HepG2 (cell line): ENCODE measurements at places on chromosomes 5 and 9.
A peak's percentile ranks its signal among the peaks of the same experiment; 100 is the strongest.

- peak; percentile 55 for DNase-seq
Observed at GRCh38 chr9:21465859-21466518, 16.1 kb downstream of the IFNE start.

GRCh38 chr9:82912645-82913044, 150.3 kb downstream of the RASEF start:
- no peak for DNase-seq

DNA sequence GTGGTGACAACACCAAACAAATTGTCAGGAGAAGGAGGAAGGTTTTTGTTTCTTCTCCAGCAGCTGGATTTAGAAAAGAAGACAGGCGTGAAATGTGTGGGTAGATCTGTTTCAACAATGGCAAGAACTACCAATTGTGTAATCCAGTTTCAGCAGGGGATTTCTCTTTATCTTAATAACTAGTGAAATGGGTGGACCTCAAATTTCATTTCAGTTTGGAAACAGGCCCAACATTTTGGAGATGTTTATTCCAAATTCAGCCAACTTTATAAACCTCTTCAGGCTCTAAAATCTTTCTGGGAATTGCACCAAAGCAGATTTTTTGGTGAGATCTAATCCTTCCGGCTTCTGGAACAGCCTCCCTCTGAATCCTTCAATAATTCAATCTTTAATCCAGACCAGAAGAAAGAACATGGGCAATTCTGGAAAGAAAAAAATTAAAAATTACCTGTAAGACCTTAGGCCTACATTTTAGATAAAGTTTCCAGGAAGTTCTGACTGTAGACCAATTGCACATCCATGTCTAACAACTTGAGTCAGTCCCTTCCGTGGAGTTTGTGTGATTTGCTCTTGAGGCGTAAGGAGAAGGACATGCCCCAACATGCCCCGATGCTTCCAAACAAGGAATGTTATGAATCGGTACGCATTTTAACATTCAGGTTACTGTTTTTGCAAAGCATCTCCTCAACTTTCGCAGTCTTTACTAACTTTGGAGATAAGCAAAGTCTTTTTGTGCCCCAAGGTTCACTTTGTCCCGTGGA, 423.6 kb downstream of the IRX1 start:
- no peak for DNase-seq

GRCh38 chr9:99060621-99061020, 44.3 kb upstream of the TGFBR1 start:
- no peak for DNase-seq

GRCh38 chr5:147481376-147481775, 28.5 kb downstream of the DPYSL3 start:
- no peak for DNase-seq

- DNase-seq, result no peak
Observed at GRCh38 chr9:119009249-119009648, 360.0 kb downstream of the BRINP1 start.

GRCh38 chr5:181051841-181052671, 12.0 kb downstream of the BTNL9 start:
- DNase-seq, result no peak

DNA sequence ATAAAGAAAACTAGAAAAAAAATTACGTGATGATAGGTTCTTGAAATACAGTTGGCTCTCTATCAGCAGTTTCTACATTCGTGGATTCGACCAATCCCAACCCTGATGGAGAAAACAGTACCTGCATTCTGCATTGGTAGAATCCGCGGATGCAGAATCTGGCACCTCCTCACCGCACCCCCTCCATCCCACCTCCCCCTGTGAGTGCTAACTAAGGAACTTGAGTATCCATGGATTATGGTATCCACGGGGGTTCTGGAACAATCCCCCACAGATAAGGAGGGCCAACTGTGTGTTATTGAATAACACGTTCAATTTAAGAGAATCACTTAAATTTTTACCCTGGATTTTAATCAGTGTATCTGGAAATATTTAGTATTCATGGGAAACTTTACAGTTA, 10.5 kb upstream of the PSIP1 start:
- DNase-seq, result no peak

DNA sequence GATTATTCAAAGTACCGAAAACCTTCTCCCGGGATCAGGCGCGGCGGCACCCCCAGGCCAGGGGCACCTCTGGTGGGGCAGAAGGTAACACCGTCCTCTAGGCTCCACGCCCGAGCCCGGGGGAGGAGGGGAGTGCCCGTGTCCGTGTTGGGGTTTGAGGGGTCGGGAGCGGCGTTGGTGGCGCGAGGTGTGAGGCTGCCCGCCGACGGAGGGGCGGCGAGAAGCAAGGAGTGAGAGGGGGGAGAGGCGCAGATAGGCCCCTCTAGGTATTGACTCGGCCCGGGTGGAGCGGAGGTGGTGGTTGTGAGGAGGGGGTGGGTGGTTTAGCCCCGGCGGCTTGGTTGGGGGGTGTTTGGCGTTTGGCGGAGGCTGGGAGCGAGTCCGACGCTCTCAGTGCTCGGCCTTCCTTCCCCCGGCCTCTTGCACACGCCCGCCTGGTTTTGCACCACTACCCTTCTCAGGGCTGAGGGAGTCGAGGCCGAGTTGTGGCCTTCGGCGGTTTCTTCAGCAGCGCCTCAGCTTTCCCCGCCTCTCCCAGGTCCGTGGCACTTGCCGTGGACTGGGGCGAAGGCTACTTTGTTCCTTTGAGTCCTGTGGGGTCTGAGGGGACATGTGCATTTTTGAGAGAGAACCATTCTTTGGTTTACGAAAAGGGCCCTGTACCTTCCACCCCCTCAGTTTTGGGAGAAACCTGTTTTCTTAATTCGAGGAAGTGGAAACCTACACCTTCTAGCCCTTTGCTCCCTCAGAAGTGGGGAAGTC, 450 bp downstream of the GPBP1 start:
- no peak for DNase-seq

GRCh38 chr5:167096816-167097215, 1194.6 kb upstream of the WWC1 start:
- DNase-seq, result no peak

- DNase-seq, result peak; percentile 51
Observed at GRCh38 chr5:126363658-126364057, 59.6 kb upstream of the GRAMD2B start.

- no peak for DNase-seq
Observed at GRCh38 chr9:18855656-18856055, 177.4 kb downstream of the SAXO1 start.

DNA sequence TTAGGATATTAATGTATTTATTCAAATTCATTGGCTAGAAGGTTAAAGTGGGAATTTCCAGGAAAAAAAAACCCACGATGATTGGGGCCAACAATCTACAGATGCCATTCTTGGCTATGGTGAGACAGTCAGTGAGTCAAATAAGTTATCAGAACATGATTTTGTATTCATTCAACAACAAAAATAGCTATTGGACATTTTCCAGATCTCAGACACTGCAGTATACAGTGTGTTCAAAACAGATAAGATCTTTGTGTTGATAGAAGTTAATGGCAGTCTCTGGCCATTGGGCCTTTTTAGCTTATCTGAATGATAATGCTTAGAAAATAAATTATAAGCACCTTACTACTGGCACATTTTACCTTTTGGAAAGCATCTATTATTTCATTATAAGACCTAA, 547.7 kb downstream of the MAT2B start:
- DNase-seq, result no peak

DNA sequence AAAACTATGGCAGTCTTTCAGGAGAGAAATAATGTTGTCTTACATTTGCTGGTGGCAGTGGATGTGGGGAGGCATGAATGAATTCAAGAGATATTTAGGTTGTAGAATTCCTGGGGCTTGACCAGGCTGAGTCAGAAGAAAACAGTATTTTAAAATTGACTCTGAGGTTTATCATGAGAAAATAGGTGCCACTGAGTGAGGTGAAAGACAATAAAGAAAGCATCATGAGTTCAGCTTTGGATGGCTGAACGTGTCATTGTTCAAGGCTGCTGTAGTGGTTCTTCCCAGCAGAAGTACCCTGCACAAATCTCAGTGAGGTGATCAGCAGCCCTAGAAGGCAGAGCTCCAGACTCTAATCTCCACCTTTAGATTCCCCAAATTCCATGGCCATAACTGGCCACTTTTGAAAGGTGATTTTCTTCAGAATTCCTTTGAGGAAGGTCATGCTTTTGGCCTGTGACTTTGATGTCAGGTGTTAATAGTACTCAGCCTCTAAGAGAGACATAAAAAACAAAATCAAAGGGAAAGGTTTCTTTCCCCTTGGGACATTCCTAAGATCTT, 395.4 kb downstream of the NTRK2 start:
- no peak for DNase-seq

DNA sequence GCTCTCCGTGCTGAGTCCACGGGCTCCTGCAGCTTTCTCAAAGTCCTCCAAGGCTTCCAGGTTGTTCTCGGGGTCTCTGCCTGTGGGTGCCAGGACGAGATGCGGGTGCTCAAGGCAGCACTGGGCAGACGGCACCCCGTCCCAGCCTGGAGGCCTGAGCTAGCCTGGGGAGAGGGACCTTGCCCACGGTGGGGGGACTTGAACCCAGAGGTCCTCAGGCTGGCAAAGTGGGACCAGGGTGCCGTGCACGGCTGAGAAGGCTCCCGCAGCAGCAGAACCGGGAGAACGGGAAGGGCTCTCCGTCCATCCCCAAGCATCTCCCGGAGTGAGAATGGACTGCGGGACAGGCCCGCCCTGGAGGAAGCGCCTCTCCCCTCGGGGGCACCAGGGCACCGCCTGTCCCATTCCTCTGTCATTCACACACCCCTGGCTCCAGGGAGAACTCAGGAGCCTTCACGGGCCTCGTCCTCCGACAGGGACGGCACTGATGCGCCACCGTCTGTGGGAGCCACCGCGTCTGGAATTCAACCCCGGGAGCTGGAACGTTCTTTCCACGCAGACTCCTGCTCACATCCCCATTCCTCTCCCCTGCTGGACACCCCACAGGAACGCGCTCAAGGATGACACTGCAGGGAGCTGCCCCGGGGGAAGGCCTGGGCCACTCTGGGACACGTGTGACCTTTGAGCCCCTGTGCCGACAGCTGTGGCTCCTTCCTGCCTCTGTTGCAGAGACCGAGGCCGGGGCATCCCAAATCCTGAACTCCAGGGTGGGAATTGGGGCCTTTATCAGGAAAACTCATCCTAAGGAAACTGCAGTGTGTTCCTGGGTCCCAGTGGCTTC, 16.3 kb upstream of the OBP2B start:
- no peak for DNase-seq

GRCh38 chr5:141870228-141870627, 8.0 kb downstream of the PCDH1 start:
- DNase-seq, result no peak

GRCh38 chr5:172685091-172685490, 44.0 kb downstream of the NEURL1B start:
- DNase-seq, result no peak

DNA sequence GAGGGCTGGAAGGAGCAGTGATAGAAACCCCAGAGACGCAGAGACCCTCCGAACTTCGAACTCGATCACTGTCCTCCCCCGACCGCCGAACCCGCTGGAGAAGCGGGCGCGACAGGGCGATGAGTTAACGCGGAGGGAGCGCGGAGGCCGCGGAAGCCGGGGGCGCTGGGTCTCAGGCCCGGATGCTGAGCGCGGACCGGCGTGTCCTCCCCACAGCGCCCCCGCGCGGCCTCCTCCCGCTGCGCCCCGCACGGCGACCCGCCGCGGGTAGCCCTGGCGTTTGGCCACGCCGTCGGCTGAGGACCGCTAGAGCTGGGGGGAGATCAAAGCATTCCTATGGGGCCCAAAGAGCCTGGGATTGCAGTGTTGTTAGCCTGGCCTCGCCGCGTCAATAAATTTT, 7.7 kb upstream of the DMRT2 start:
- no peak for DNase-seq

DNA sequence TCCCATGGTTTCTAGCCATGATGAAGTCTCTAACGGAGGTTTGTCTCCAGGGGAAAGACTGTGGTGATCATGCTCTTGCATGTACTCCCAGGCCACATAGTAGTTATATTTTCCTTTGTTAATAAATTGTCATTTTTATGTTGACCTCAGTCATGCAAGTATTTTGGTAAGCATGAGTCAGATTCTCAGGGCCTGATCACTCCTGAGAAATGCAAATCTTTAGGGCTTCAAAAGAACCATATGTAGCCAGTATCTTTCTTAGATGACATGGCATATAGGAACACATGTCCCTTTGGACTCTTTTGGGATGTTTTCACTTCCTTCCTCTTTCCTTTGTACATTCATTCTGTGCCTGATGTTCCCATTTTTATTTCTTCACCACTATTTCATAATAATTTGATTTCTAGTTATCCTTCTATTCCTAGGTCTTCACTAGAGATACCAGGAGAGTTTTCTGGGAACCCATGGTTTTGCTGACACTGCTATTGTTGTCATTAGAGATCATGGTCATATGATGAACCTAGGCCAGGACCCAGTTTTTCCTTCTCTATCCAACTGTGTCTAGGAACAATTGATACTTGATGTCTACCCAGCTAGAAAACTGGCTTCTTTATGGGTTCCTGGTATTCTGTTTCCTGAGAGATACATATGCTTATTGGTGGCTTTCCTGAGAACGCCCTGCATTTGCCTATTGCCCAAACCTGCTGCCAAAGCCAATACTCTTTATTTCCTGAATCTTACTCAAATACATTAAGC, 248.1 kb upstream of the NREP start:
- no peak for DNase-seq

GRCh38 chr9:15944341-15944740, 391.5 kb downstream of the CCDC171 start:
- no peak for DNase-seq
